ENCODE measurements at places on chromosomes 12 and 14.

DNA sequence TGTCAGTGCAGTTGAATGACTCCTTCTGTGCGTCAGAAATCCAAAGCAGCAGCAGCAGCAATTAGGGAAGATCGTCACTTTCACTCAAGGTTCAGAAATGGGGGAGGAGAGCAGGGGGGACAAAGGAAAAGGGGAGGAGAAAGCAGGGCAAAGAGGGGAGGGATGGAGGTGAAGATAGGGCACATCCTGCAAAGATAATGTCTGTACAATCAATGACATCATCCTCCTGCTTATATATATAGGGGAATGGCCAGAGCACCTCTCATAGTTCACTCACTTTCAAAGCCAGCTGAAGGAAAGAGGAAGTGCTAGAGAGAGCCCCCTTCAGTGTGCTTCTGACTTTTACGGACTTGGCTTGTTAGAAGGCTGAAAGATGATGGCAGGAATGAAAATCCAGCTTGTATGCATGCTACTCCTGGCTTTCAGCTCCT lies at the start of gene NTS:
TSS of gene NTS (plus strand) at position 265 of the 431 bp plus-strand sequence. CDS start at position 374, 109 bp downstream.
- no peak for DNase-seq

GRCh38 chr14:78335531-78335930 lies 165.4 kb downstream of the NRXN3 start:
- DNase-seq = no peak

DNA sequence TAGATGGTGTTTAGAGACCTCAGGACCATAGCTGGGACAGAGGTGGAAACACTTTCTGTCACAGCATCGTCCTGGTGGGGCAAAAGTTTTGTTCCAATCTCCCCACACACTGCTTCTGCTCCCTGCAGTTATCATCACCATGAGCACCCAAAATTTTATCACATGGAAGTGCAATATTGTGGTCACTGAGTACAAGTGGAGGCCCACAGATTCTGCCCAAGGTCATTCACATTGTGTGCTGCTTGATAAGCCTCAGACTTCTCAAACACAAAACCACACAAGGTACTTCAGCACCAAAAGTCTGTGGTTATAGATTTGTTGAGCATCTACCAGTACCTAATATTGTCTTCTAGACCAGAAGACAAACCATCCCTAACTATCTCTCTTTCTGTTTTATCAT lies 554 bp upstream of the KRT77 start:
- DNase-seq = no peak

GRCh38 chr14:59229653-59230406 lies 41.4 kb downstream of the DAAM1 start:
- no peak for DNase-seq

- DNase-seq = no peak
Observed at GRCh38 chr12:58388261-58388660, 446.9 kb downstream of the ATP23 start.
